Stimulated activated CD8-positive, alpha-beta memory T cell treated with anti-CD3 and anti-CD28 coated beads, Interleukin-7, amount 100 ng/mL, for 48 hours (primary cell): ENCODE measurements at places on chromosomes 16 and 17.

DNA sequence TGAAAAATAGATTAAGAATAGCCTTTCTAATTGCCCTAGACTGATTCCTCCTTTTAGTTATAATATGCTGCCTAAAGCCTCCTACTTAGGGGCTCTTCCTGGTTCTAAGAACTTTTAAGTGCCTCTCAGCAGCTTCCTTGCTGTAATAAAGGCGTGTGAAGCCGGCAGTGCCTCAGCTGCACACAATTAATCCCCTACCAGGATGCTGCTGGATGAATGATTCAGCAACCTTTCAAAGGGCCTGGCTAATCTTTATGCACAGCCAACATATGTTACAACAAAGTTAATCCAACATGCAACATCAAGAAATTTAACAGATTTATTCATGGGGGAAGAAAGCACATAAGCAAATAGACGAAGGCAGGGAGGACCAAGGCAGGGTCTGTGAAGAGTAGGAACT, 145.2 kb downstream of the PMP22 start:
- DNase-seq = no peak

DNA sequence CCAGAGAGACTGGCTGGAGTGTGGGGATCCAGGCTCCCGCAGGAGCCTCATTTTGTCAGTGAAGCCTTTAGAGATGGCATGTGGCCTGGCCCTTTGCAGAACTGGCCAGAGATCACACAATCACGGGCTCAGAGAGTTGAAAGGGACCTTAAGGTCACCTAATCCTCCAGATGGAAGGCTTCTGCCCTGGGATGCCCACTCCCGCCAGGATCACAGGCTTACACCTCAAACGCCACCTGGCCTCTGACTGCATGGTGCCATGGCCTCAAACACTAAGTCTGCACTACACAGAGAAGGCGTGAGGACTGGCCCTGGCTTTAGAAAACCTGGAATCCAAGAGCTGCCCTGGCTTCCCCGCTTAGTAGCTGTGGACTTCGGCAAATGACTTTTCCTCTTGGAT, 306.8 kb upstream of the CCL2 start:
- no peak for DNase-seq

- no peak for DNase-seq
Observed at GRCh38 chr17:40915199-40915661, 22.2 kb downstream of the KRT23 start.

DNA sequence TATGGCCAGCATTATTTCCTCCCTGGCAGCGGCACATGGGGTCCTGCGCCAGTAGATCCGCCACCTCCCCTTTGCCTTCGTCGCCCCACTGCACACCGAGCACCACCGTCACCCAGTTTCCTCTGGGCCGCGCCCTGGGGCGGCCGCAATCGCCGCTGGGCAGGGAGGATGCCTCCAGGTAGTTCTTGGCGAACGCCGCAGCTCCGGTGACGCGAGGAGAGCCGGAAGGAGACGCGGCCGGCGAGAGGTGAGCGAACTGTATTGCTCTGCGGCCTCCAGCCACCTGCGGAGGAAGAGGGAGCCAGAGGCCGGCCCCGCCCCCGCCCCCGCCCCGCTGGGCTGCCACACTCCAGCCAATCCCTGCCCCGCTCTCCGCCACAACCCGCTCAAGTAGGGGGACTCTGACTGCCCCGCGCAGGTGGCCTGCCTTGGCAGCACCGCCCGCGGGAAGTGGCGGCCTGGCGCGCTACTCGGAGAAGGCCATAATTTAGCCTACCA, 11.8 kb upstream of the SLFN13 start:
- peak; percentile 45 for DNase-seq

DNA sequence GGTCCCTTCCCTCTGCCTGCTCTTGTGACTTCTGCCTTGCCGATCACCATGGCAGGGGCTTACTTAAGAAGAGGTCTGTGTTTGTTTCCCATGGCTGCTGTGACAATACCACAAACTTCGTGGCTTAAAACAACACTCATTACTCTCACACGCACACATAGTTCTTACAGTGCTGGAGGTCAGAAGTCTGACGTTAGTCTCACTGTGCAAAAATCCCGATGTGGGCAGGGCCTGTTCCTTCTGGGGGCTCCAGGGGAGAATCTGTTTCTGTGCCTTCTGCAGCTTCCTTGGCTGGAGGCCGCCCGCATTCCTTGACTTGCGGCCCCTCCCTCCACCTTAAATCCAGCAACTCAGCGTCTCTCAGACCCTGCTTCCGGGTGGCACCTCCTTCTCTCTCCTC, 249.2 kb upstream of the GSE1 start:
- no peak for DNase-seq

DNA sequence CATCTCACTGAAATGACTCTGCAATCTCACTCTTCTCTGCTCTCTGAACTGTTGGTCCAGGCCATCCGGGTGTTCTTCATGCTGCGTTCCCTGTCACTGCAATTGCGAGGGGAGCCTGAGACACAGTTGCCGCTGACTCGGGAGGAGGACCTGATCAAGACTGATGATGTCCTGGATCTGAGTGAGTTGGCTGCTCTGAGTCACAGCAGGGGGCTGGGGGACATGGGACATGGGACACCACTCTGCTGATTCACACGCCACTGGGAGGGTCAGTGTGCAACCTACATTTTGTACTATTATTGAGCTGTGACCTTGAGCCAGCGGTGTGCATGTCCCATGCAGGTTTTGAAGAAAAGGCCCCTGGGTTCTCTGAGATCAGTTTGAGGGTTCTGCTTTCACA, 116.5 kb downstream of the CLEC16A start:
- no peak for DNase-seq

DNA sequence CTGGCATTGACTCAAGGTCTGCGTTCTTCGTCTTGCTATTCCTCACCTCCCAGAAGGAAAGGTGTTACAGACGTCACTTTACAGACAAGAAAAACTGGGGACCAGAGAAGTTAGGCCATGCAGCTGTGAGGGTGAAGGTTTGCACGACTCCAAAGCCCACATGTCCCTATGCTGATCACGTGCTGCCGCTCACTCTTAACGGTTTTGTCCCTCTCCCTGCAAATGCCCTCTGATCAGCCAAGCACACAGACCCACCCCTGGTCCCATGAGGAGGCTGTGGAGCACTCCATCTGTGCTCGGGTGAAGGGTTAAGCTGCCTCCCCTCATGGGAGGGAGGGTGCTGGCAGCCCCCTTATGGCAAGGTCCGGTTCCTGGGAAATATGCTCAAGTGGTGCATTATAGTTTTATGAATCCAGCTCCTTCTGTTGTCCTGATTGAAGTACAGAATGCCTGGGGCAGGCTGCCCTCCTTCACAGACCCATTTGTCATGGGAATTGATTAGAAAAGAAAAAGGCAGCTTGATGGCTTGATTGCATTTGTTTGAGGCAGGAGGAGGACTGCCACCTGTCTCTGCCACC, 18.8 kb downstream of the CCDC182 start:
- DNase-seq = no peak

- DNase-seq = no peak
Observed at GRCh38 chr16:79653373-79653891, 52.9 kb upstream of the MAF start.

- DNase-seq = no peak
Observed at GRCh38 chr17:79036596-79036995, 12.6 kb downstream of the C1QTNF1 start.

- no peak for DNase-seq
Observed at GRCh38 chr17:15090533-15090932, 174.6 kb downstream of the PMP22 start.

DNA sequence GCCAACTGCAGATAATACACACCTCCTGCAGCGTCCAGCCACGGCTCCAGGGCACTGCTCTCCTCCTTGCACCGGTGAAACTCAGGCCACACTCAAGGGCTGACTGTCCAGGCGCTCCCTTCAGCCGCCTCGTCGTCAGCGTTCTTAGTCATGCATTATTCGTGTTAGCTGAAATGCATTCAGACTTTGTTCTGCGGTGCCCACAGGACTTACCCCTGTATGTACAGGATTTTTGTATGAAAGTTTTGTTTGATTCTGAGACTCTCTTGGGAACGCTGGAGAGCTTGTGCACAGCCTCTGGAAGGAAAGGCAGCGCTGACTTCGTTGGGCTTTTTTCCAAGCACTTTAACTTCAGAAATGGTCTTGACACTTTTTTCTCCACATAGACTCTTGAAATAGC, 22.1 kb downstream of the CIBAR2 start:
- DNase-seq = no peak
